ENCODE measurements at places on chromosomes 13 and 19.

GRCh38 chr13:44278166-44278565, 95.5 kb upstream of the SERP2 start:
- DNase-seq: no peak

GRCh38 chr13:81048026-81048461, 707.1 kb upstream of the SPRY2 start:
- DNase-seq: no peak

GRCh38 chr19:13004273-13004672, 9.0 kb downstream of the NFIX start:
- no peak for DNase-seq

DNA sequence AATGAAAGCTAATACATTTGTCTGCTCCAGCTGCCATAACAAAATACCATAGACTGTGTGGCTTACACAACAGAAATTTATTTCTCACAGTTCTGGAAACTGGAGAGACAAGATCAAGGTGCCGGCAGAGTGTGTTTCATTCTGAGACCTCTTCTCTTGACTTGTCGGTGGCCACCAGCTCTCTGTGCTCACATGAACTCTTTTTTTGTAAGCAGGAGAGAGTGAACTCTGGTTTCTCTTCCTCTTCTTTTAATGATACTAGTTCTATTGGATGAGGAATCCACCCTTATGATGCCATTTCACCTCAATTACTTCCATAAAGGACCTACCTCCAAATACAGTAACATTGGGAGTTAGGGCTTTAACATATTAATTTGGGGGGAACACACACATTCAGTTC, 11.7 kb downstream of the KCTD12 start:
- DNase-seq: no peak

DNA sequence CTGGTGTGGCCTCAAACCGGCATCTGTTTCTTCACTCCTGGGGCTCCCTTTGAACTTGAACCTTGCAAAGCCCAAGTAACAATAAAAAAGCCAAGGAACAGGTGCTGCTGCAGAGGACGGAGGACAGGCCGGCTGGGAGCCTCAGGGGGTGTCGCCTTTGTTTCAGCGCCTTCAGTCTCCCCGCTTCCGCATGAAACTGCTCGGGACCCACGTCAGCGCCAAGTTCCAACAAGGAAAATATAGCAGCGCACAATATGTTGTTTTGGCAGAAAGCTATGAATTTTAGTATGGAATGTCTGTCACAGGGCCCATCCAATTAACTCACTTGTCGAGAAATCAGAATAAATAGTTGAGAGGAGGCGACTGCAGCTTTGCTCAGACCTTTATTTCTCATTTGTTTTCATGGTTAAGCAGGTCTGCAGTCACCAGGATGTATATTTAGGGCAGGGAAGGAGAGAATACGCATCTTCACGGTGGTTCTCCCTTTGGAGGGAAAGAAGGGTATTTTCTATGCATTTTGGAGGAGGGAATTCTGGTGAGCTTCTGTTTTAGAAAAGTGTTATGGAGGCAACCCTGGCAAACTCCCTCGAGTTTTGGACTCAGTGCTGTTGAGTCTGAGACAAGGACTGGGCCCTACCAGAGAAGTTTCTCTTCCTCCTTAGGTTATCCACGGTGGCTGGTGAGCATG, 34.3 kb upstream of the MEDAG start:
- no peak for DNase-seq

- peak; percentile 70 for DNase-seq
Observed at GRCh38 chr13:98839856-98840769, 87.6 kb upstream of the SLC15A1 start.

GRCh38 chr19:1417145-1417544, 9.8 kb downstream of the DAZAP1 start:
- peak; percentile 28 for DNase-seq

GRCh38 chr19:10292206-10292788, 2.5 kb downstream of the ICAM5 start:
- DNase-seq: peak; percentile 95
